ENCODE measurements at places on chromosomes 16 and 17. TPM values are rescaled to one million over a fixed set of nuclear protein-coding genes. Genes with fewer than 3 reads are reported as not detected.

- no peak for DNase-seq
Measured at GRCh38 chr17:9228408-9229159, 207.3 kb downstream of the NTN1 start.

Gene NDUFAB1
- total RNA-seq = 115 TPM

DNA sequence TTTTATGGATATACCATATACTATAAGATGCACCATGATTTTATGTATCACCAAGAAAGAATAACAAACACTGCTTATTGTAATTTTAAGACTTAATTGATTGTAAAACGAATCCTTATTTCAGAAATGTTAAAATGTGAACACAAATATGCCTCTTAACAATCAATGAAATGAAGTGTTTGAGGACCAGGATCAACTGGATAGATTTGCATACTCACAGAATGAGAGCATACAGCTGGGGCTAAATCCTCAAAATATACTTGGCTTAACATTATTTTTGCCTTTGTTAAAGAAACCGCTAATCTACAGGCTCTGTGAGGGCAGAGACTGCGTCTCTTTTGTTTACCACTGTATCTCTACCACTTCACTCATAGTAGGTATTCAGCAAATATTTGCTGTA is 93.6 kb downstream of the SPACA3 start:
- no peak for DNase-seq

Gene KRT24
- total RNA-seq = 4.2 TPM

Gene HDAC5
- 18.9 TPM for total RNA-seq

Gene CCL5
- 13.7 TPM for total RNA-seq

DNA sequence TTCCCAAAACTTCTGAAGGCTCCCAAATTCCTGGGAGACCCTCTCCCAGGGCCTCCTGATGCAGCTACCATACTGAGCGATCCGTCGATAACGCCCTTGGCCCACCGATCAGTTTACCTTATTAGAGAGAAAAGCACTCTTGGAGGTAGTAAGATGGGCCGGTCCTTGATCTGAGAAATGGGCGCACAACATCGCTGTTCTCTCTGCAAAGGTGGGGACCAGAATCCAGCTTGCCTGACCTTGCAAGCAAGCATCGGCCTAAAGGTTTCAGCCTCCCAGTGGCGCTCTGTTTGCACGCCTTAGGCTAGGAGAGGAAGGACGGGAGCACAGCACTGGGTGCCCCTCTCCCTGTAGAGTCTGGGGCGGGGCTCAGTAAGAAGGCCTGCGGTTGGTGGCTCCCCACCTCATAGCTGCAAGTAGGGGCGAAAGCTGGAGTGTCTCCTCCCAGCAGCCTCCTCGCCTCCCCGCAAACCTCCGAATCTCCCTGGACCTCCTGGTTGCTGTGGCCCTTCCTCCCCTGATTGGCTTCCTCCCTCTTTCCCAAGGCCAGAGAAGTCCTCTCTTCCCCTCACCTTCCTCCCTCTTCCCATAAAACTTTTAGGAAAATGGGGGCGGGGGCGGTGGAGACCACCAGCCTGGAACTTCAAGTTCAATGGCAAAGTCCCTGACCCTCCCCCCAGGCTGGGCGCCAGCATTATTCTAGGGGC is at the start of gene PRAC1:
TSS of gene PRAC1 (minus strand) at position 318 of the 707 bp plus-strand sequence. CDS start at position 192, 126 bp downstream.
- peak; percentile 88 for DNase-seq

DNA sequence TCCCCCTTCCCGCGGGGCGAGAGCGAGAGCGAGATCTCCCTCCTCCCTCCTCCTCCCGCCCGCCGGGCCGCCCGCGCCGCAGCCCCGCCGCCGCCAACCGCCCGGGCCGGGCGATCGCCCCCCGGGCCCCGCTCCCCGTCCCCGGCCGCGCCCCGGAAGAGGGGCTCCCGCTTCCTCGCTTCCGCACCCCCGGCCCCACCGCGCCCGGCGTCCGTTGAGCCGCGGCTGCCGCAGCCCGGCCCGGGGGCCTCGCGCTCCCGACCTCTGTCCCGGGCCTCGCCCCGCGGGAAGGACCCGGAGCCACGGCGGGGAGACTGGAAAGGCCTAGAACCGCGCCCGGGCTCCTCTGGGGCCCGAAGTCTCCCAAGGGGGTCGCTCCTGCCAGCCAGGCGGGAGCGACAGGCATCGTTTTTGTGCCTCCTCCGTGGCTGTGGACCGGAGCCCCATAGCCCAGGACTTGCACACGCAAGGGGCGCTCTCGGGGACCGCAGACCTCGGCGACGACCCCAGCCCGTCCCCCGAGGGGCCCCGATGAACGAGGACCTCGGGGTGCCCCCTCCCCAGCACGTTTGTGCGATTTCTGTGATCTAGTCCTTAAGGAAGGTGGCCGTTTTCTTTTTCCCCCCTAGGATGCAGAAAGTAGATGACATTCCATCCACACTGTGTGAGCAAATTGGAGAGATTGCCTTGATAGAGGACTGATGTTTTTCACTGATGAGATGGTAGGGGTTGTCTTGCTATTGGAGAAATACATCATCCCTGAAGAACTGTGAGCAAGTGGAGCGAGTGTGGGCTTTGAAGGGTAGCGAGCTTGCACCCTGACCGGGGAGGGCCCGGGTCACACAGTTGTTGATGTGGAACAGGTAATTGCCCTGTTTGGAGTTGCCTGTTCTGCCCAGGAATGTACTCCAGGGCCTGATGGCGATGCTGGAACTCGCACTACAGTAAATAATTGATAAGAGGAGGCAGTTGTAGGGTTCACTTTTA is 611 bp downstream of the BANP start:
- peak; percentile 48 for DNase-seq

DNA sequence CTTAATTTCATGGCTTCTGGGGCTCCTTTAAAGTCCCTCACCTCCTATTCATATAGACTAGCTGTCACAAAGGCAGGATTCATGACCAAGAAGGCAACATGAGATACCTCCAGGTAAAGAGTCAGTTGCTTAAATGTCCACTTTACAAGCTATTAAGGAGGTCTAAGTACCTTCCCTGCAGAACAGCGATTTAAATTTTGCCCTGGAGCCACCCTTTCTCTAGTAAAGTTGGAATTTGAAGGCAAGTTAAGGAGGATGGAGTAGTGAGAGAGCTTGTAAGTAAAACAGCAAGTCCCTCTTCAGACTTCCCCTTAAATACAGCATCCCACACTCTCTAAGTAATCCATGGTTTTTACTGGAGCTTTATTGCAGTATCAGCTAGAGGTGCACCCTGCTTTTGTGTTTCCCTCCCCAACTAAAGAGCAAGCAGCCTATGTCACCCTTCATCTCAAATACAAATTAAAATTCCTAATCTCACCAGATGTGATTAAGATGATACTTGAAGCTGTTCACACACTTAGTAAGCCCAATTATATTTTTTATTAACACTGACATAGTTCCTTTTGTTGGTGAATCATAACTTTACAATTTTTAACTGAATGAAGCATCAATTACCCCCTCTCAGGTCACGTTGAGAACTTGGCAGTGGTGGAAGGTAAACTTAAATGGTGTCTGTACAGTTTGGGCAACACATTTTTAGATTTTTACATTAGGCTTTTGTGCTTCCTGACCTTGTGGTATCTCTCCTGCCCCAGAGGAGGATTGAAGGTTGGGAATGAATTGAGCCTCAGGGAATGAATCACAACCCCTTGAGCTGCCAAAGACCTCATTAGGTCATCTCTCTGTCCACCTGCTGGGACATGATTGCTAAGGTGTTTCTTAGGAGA is 108.9 kb downstream of the TANGO6 start:
- no peak for DNase-seq

DNA sequence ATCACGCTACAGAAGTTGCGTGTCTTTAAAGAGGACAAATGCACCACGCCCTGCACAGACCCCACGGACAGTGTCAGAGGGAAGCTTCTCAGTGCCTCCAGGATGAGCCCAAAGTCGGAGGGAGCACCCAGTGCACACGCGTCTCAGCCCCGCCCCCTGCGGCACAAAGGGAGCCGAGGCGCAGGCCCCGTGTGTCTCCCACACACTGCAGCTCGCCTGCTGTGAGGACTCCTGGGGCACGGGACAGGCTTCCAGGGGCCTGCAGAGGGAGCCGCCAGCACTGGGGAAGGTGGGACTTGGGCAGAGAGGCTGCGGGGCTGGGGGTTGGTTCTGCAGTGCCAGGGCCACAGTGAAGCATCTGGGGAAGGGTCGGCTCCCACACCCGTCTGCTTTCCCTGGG is 77.4 kb downstream of the LMF1 start:
- no peak for DNase-seq

DNA sequence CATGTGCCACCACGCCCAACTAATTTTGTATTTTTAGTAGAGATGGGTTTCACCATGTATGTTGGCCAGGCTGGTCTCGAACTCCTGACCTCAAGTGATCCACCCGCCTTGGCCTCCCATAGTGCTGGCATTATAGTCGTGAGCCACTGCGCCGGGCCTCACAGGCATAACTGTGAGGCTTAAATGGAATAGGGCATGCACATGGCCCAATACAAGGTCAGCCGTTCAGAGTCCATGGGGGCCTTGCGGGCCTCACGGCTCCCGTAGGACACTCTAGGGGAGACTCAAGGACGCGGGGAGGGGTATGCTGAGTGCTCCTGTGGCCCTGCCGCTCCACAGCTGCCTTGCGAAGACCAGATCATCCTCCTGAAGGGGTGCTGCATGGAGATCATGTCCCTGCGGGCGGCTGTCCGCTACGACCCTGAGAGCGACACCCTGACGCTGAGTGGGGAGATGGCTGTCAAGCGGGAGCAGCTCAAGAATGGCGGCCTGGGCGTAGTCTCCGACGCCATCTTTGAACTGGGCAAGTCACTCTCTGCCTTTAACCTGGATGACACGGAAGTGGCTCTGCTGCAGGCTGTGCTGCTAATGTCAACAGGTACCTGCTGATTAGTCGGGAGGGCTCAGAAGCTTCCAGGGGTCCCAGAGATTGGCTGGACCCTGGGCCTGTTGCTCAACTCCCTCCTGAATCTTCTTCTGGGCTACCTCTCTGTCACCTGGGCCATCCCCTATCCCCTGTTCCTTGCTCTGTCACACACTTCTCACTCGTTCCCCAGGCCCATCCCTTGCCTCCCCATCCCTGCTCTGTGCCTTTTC is 12.3 kb downstream of the NR1D1 start:
- no peak for DNase-seq

Gene DNAH3
- total RNA-seq = 2.2 TPM

Gene SLFN12L
- 2.9 TPM for total RNA-seq

DNA sequence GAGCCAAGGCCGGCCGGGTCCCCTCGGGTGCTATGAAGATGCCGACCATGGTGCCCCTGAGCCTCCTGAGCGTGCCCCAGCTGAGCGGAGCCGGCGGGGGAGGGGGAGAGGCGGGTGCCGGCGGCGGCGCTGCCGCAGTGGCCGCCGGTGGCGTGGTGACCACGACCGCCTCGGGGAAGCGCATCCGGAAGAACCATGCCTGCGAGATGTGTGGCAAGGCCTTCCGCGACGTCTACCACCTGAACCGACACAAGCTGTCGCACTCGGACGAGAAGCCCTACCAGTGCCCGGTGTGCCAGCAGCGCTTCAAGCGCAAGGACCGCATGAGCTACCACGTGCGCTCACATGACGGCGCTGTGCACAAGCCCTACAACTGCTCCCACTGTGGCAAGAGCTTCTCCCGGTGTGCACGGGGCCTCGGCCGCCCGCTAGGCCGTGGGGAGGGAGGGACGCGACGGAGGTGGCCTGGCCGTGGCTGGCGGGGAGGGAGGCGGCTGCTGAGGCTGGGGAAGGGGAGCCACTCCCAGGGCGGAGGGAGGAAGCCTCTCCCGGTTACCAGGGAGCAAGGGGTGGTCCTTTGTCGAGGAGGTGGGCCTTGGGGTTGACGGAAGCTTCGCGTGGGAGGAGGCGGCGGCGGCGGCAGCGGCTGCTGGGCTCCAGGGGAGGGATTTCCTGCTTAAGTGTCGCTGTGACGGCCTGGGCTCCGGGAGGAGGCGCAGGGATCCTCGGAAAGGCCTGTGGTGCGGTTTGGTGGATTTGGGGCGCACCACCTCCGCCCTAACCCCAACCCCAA is 1.3 kb downstream of the MAZ start:
- peak; percentile 94 for DNase-seq

All from mucosa of descending colon (tissue), 3 donors.